Right lobe of liver (tissue), 6 donors: ENCODE measurements at places on chromosomes 6 and 20. TPM values are rescaled to one million over a fixed set of nuclear protein-coding genes. Genes with fewer than 3 reads are reported as not detected.
A peak's percentile ranks its signal among the peaks of the same experiment; 100 is the strongest.

DNA sequence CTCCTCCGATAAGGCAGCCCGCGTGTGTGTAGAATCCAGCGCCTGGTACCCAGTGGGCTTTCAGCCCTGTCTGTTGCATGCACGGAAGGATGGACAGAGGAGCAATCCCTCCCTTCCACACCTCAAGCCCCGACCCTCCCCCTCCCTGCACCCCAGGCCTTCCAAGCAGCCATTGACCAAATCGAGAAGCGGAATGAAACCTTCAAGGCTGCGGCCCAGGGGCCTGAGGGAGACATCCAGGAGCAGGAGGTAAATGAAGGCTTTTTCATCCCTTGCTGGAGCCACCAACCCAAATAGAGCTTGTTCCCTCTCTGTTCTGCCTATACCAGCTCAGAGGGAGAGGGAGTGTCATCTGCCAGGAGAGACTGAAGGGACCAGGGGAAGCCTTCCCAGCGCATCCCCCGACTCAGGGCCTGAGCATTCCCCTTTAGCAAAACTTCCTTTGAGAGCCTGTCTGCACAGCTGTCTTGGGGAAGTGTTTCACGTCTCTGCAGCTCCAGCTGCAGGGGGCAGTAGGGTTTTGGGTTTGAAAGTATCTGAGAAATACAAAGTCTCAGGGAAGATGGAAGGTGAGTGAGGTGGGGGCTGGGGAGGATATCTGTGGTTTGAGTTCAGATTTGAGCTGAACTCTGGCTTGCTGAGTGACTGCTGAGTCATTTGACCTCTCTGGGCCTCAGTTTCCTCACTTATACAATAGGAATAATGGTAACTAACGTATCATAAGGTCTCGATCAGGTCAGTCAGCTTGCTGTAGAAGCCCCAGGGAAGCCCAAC, 16.1 kb downstream of the FGD2 start:
- peaks cover 37% of the 10 kb centered on the region for H3K4me1 ChIP-seq
- no peak overlapping the region for H3K4me3 ChIP-seq
- no peak for DNase-seq

The C6orf62 gene
- 35.5 TPM for total RNA-seq

DNA sequence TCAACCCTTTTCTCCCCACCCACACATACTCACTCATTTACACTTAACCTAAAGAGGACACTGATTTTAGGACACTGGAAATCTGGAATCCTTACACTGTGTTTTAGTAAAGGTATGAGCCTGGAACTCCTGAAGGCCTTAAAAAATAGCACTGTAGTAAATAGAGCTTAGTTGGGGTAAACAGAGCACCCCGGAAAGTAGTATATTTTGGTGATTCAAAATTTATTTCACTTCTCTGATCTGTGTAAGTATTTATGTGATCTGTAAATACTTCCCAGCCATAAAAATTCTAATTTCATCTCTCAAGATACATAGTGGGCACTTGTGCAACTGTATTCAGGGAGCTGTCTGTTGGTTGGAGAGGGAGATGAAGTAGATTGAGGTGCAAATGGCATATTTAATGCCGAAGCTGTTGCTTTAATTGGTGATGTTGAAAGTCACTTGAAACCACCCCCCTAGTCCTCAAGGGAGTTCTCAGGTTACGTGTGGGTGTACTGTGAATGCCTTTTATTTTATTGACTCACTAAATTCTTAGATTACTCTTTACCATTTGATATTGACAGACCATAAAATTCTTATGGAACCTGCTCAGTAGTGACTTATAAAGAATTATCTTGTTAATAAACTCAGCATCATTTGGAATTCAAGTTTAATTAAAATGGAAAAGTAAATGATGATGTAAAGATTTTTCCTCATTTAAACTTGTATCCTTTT, 154.9 kb downstream of the SOX4 start:
- H3K4me1 ChIP-seq: no peaks in the 10 kb centered on the region
- H3K4me3 ChIP-seq: no peak overlapping the region
- no peak for DNase-seq
- no peaks in the 10 kb centered on the region for H3K36me3 ChIP-seq

DNA sequence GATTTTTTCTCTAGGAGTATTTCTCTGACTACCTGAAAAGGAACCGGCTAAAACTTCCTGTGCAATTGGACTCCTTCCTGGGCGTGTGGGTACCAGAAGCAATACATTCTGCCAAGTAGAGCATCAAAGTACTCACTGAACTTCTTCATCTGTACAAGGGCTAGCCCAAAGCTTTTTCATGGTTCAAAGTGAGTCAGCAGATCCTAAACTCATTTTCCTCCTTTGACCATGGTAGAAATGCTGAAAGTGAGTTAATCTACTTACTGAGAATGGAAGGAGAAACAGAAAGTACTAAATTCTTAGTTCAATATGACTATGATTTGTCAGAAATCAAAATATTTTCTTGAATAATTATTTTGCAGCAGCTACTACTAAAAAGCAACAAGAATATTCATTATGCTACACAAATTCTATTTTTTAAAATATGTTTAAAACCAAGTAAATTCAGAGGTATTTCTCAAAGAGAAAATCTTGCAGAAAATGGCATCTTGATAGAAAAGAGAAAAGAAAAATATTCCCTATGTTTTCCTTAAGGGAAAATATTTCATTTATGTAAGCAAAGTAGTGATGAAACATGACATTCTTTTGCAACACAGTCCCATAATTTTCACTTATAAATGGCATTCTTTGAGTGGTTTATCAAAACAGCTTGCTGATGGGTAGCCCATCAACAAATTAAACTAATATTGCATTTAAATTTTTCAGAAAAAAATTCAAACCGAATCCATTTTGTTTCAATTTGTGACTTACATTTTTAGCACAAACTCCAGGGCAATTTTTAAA, 3.7 kb upstream of the BEND6 start:
- H3K4me1 ChIP-seq: no peaks in the 10 kb centered on the region
- no peak overlapping the region for H3K4me3 ChIP-seq
- H3K27me3 ChIP-seq: no peaks in the 10 kb centered on the region
- no peak for DNase-seq

DNA sequence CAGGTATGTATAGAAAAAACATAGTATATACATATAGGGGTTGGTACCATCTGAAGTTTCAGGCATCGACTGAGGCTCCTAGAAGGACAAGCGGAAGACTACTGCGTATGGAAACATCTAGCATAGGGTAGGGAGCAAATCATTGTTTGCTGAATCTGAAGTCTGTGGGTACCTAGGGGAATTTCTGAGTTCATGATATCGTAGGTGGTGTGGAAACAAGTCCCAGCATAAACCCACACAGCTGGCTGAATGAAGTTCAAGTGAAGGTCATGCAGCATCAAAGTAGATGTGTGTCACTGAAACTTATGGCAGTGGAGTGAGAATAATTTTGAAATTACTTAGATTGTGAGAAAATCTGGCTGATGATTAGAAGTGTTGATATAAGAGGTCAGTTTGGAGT, 39.4 kb downstream of the MAP7 start:
- H3K36me3 ChIP-seq: no peaks in the 10 kb centered on the region
- no peak overlapping the region for H3K4me3 ChIP-seq
- no peak for DNase-seq
- H3K4me1 ChIP-seq: peaks cover 45% of the 10 kb centered on the region
- peak overlapping the region; percentile 88 for H3K27ac ChIP-seq

The OR2J3 gene
- total RNA-seq: not detected

The IL17A gene
- not detected for total RNA-seq

DNA sequence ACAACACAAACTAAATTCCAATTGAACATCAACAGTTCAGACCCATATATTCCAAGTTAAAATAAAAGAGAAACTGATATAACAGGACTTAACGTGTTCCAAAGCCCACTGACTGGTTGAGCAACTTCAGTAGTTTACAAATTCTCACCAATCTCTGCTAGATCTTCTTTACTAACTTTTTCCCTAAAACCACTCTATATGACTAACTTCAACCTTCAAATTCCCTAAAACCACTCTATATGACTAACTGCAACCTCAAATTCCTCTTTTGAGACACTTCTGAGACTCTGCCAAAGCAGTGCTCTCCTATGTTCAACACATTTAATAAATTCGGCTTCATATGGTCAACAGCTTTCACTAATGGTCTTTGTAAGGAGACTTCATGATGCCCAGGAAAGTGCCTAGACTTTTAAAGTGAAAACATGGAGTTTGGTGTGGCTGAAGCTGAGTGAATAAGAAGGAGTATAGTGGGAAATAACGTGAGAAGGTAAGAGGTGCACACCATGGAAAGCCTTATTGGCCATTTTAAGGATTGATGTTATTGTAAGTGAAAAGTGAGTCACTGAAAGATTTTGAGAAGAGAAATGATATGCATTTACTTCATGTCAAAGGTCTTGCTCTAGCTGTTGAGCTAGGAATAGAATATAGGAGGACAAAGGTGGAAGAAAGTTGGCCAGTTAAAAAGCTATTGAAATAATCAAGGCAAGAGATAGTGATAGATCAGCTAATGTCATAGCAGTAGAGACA, 134.0 kb upstream of the HCRTR2 start:
- H3K27me3 ChIP-seq: no peaks in the 10 kb centered on the region
- no peak overlapping the region for H3K4me3 ChIP-seq
- no peak overlapping the region for H3K27ac ChIP-seq
- no peak for DNase-seq

DNA sequence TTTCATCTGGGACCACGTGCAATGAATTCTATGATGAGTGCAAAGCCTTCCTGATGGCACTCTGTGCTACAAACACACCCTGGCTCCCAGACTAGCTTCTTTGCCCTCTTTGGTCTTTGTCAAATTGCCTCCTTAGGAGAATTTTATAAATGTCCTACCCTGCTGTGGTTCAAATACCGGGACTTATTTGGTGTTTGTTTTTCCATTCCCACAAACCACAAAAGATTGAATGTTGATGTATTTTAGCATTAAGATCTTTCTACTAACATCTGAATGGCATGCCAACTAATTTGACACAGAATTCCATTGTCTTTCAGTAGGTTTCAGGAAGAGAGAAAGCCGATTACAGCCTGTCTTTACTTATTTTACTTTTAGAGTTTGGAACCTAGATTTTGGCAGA, 424.2 kb upstream of the SLC35B3 start:
- no peak for DNase-seq
- no peak overlapping the region for H3K27ac ChIP-seq
- H3K4me3 ChIP-seq: no peak overlapping the region
- no peaks in the 10 kb centered on the region for H3K36me3 ChIP-seq

GRCh38 chr6:149127212-149127611, 190.3 kb upstream of the TAB2 start:
- H3K4me3 ChIP-seq: no peak overlapping the region
- H3K27ac ChIP-seq: no peak overlapping the region
- H3K4me1 ChIP-seq: peaks cover 11% of the 10 kb centered on the region

- H3K27me3 ChIP-seq: no peaks in the 10 kb centered on the region
- H3K27ac ChIP-seq: no peak overlapping the region
- H3K4me3 ChIP-seq: no peak overlapping the region
- no peaks in the 10 kb centered on the region for H3K36me3 ChIP-seq
- H3K4me1 ChIP-seq: no peaks in the 10 kb centered on the region
These were observed 186.6 kb downstream of the CENPW start for GRCh38 chr6:126526547-126526946.

The SNAI1 gene
- total RNA-seq: 1.1 TPM

DNA sequence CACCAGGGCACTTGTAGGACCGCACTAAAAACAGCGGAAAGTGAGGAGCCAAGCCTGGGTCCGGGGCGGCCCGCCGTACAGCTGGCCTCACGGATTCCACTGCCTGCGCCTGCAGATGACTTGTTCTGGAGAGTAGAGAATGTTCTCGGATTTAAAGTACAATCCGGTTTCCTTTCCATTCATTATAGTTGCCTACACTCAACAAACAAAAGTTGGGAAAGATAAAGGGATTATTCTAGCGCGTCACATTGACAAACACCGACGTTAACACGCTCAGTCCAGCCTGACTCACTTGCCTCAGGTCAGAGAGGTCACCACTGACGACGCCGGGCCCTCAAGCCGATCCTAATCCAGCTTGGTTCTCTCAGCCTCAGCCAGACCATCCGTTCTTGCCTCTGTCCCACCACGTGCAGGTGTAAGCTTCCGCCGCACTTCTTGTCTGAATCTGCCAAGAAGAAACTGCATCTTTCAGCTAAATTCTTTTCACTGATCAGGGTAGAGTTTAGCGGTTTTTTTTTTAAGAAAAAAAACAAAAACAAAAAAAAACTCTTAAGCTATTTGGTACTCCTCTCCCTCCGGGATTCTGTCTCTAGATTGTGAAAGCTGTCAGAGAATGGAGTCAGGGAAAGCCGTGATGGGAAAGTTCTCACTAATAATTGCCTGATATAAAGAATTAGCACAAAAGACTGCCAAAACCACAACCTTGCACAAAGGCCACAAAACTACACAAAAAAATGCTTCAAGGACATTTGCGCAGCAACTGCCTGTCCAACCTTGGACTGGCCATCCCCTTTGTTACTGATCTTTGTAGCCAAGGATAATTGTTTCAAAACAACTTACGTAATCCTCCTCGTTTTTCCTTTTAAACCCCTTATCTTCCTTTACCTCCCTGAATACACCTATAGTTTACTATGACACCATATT, 1.1 kb upstream of the PHF10 start:
- H3K27ac ChIP-seq: peak overlapping the region; percentile 83
- peak; percentile 56 for DNase-seq
- H3K27me3 ChIP-seq: no peaks in the 10 kb centered on the region
- H3K4me3 ChIP-seq: peak overlapping the region; percentile 65
- H3K36me3 ChIP-seq: no peaks in the 10 kb centered on the region
- peaks cover 15% of the 10 kb centered on the region for H3K4me1 ChIP-seq

DNA sequence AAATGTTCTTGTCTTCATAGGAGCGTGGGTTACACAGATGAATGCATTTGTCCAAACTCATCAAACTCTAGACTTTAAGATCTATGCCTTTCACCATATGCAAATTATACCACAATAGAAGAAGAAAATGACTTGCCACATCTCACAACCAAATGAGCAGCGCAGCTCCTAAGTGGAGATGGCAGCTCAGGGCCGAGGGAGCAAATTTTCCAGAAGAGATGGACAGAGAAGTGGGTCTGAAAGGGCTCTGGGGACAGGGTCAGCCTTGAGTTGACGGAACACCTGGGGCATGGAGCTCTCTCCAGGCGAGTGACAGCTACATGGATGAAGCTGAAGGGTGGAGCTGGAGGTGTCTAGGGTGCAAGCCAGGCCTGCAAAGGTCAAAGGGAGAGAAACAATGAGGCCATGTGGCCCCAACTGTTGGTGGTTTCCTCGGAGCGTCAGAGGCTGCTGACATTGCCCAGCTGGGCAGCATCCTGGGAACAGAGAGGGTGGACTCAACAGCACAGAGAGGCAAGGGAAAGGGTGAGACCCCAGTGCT, 228.3 kb downstream of the NRN1 start:
- H3K4me1 ChIP-seq: no peaks in the 10 kb centered on the region
- DNase-seq: no peak
- no peak overlapping the region for H3K4me3 ChIP-seq
- H3K27me3 ChIP-seq: no peaks in the 10 kb centered on the region
